Common myeloid progenitor, CD34-positive (primary cell): ENCODE measurements at places on chromosomes 4 and X.

- peak; percentile 87 for DNase-seq
Observed at GRCh38 chrX:65034668-65035445, 58.6 kb upstream of the ZC4H2 start.

GRCh38 chr4:84730375-84730774 is 147.4 kb downstream of the CDS1 start:
- no peak for DNase-seq

DNA sequence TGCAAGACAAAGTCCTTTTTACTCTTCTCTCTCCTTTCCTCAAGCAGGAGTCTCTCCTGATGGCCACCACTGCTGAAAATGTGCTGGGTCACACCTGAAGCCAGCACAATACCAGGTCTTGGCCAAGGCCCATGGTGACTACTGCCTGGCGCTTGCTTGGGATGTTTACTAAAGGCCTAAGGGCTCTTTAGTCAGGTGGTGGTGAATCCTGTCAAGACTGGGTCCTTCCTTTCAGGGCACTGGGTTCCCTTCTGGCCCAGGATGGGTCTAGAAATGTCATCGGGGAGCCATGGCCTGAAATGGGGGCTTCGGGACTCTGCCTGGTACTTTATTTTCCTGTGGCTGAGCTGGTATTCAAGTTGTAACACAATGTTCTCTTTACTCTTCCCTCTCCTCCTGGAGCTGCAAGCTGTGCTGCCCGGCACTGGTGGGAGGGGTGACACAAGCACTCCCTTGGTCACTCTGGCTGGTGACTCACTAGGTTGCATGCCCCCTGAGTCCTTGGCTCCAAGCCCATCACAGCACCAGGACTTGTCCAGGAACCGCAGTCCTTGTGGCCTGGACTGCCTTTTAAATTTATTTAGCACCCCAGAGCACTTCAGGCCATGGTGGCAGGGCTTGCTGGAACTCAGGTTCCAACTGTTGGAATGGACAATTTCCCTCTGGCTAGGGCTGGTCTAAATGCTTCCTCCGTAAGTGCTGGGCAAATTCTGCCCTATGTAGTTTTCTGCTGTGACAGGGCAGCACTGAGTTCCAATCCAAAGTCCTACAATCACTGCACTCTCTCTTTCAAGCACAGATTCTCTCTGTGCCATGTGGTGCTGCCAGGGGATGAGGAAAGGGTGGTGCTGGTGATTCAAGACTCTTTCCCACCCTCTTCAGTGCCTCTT is 11.3 kb downstream of the ARL13A start:
- no peak for DNase-seq

DNA sequence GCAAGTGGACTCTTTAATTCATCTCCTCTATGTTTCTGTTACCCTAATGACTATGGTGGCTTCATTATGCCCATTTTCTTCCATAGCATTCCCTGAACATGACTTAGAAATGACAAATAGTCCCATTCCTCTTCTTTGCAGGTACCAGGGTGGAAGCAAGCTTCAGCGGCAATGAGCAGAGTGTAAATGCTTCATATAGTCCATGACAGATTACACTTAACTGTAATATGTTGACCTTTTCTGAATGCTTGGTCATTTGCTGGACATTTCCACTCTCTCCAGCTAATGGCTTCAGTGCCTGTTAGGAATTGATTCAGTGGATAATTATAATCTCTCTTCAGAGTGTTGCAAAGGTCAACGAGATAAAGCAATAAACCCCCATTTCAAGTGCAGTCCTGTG is 129.7 kb upstream of the PRPS2 start:
- DNase-seq = no peak

DNA sequence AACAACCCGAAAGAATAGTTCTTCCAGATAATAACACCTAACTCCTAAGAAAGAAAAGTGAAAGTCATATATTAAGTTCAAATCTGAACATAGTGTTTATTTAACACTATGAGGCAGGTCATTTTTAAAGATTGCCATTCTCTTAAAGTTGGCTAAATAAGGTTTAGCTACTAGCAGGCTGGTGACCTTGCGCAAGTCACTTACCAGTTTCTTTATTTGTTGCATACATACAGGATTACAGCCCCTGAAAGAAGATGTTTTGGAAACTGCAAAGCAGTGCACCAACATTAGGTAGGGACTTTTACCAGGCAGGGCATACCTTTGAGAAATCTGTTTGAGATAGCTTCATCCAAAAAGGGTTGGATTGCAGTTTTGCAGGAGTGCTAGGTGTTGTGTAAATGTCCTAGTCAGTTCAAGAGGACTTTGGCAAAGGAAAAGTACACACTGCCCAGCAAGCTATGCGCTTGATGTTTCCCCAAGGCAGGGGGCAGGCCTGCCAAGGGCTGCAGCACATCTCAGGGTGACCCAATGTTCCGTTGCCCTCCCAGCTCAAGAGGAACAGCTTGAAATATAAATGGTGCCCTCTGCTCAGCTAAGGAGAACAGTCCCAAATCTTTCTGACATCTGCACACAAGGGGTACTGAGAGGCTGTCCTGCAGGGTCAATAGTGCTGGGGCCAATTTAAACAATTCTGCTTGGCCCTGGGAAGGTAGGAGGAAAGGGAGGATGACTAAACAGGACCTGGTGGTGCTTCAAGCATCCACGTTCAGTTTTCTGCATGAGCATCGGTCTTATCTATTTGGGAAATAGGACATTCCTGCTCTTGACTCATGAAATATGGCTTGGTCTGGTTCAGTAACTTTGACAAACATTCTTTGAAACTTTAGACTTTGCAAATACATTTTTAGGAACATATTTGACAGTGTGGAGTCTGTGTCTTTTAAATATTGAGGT is 130.8 kb downstream of the COL4A6 start:
- DNase-seq = no peak

DNA sequence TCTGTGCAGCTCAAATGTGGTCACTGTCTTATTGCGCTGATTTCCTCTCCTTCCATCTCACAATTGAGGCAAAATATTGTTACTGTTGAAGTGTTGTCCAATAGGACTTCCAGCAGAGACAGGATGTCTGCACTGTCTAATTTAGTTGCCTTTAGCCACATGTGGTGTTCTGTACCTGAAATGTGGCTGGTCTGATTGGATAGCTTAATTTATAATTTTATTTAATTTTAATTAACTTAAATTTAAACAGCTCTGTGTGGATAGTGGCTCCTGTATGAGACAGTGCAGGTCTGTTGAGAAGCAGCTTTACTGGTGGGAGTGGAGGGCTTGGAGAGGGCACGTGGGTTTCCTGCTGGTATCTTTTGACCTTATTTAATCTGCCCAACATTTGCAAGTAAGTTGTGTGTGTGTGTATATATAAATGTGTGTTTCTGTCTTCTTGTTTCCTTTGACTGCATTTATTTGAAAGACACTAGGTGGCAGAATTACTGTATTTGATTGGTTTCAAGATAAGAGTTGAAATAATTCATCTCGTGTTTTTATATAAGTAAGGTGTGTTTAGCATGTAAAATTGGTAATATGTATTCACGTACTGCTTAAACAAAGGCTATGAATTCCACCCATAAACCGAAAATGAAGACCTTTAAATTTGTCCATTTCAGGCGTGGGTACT is 55.3 kb upstream of the MSANTD1 start:
- peak; percentile 47 for DNase-seq

DNA sequence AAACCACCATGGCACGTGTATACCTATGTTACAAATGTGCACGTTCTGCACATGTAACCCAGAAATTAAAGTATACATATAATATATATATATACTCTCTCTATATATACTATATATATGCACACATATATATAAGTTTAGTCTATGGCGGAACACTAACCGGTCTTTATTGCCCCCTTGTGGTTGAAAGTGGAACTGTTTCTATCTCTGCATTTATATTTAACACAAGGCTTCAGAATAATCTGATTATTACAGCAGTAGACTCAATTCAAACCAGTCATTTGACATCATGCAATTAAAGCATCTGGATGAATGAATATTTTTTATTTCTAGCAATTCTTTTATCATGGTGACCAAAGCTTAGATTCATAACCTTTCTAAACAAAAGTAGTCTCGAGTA is 14.6 kb downstream of the RAB9B start:
- DNase-seq = peak; percentile 77

DNA sequence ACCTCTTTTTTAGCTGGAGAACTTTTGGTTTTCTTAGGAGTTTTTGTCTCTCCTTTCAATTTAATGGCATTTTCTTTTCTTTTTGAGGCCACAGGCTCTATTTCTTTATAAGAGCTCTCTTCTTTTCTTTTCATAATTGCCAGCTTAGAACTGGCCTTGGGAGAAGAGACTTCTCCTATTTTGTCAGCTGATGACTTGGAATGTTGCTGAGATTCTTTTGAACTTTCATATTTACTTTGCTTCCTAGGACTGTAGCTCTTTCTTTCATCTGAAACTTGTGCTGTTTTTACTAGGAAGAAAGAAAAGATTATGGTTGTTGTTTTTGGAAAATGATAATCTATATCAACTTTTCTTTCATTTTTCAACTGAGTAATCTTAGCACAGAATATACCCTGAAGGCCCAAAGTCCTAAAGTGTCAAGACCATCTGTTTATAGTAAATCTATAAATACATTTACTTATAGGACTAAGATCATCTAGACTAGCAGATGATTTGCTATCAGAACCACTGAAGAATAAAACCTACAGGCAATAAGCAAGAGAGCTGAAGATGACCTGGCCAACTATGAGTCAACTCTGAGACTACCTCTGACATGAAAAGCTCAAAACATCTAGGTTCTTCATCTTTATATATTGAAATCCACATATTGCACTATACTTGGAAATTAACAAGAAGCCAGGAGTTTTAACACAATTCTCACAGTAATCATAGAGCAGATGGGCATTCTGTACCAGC is 45.6 kb downstream of the RFC1 start:
- DNase-seq = no peak

GRCh38 chr4:168631241-168632162 is 134.7 kb downstream of the PALLD start:
- DNase-seq = peak; percentile 53

DNA sequence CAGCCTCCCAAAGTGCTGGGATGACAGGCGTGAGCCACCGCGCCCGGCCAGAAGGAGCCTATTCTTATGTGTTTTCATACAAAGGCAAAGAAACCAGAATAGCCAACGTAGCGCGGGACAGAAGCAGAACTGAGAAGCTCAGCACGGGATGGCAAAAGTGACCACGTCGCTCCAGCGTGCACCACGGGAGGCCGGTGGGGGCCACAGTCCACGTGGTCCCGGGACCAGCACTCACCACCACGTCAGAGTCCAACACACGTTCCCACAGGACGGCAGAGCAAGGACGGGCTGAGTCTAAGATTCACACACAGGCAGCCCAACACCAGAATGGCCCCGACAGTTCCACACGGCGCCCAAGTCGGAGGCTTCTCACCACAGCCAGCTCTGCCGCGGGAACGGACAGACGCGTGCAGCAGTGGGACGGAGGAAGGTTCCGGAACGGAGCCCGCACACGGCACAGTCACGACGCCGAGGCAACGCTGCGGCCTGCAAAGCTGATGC is 18.8 kb upstream of the GTPBP6 start:
- no peak for DNase-seq

GRCh38 chrX:147079974-147080373 is 265.4 kb upstream of the CXorf51A start:
- no peak for DNase-seq

GRCh38 chr4:121307445-121308327 is 73.1 kb downstream of the QRFPR start:
- DNase-seq = peak; percentile 68

GRCh38 chr4:159266981-159267868 is 164.3 kb downstream of the RAPGEF2 start:
- DNase-seq = no peak

DNA sequence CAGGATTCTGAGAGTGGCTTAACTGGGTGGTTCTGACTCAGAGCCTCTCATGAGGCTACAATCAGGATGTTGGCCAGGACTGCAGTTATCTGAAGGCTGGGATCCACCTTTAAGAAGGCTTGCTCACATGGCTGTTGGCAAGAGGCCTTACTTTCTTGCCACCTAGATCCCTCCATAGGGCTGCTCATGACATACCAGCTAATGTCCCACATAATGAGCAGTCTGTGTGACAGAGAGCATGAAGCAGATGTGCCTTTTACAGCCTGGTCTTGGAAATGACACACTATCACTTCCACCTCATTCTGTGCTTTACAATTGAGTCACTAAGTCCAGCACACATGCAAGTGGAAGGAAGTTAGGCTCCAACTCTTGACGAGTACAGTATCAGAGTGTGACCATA is 4.3 kb upstream of the RBM3 start:
- DNase-seq = peak; percentile 65

GRCh38 chr4:8874003-8874895 is 2.6 kb upstream of the HMX1 start:
- DNase-seq = no peak

DNA sequence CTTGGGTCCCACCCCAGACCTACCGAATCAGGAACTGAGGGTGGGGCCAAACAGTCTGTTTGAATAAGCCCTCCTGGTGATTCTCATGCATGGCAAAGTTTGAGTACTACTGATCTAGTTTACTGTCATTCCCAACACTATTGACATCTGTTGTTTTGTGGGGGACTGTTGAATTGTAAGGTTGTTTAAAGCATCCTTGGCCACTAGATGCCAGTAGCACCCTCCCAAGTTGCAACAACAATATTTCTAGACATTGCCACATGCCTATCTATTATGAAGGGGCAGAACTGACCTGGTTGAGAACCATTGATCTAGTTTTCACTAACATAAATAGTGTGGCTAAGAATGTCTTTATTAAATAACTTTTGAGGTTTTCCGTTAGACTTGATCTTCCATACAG is 15.1 kb downstream of the TAF9B start:
- DNase-seq = no peak

- peak; percentile 94 for DNase-seq
Observed at GRCh38 chrX:37755025-37755424, 24.8 kb upstream of the CYBB start.

DNA sequence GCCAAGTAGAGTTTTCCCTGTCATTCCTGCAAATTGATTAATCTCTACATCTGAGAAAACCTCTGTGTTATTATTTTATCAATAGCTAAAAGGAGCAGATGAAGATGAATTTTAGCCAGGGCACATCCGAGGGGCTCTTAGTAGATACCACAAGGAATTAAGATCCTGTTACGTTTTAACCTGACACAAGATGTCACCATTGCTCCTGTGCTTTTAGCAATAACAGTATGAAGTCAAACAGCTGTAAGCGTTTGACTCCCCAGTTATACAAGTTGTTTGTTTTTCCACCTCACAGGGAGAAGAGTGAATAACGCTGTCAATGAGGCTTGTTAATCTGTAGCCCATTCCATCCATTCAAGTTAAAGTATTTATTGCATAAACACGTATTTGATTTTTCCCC is 76.0 kb upstream of the AP1S2 start:
- DNase-seq = peak; percentile 25

DNA sequence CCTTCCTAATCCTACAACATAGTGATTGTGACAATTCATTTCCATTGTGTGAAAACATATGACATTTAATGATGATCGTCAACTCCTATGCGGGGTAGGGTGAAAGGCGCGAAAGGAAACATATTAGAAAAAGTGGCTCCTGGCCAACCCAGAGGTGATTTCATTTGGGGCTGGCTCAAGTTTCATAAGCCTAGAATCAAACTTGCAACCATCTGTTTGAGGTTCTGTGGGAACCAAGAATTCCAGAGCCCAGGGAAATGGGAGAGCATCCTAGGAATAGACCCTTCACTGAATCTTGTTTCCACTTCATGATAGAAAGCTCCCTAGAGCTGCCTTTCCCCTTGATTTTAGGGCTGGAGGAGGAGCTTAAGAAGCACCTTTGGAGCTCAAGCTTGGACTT is 101.3 kb upstream of the EGFL6 start:
- no peak for DNase-seq

GRCh38 chrX:39313146-39313545 is 511.9 kb downstream of the MID1IP1 start:
- DNase-seq = no peak
